ENCODE measurements at places on chromosomes 1 and 21. TPM values are rescaled to one million over a fixed set of nuclear protein-coding genes. Genes with fewer than 3 reads are reported as not detected.

Gene CSF1
- 23.3 TPM for total RNA-seq

Gene RNU11
- not detected for total RNA-seq

Gene OR10K1
- not detected for total RNA-seq

Gene PTPRF
- 120 TPM for total RNA-seq

Gene HMGCS2
- not detected for total RNA-seq

Gene PLA2G5
- total RNA-seq, result not detected

Gene FCAMR
- total RNA-seq, result 0.08 TPM

Gene CACYBP
- 194 TPM for total RNA-seq

Gene TMEM59
- 126 TPM for total RNA-seq

Gene ZBTB8A
- 2.9 TPM for total RNA-seq

Gene CDC7
- 6.7 TPM for total RNA-seq

Gene CYP4A22
- total RNA-seq, result not detected

Gene PADI4
- not detected for total RNA-seq

Gene FNBP1L
- total RNA-seq, result 12.9 TPM

Gene AURKAIP1
- 109 TPM for total RNA-seq

Gene NTRK1
- 0.14 TPM for total RNA-seq

Gene TEKT2
- not detected for total RNA-seq

Gene PRDM16
- total RNA-seq, result 0.21 TPM

Gene MAST2
- total RNA-seq, result 23.6 TPM

Gene AIRE
- not detected for total RNA-seq

Gene LRRC71
- total RNA-seq, result 0.38 TPM

Gene WDR64
- not detected for total RNA-seq

Gene RIPPLY3
- total RNA-seq, result 0.73 TPM

Gene CLDN8
- total RNA-seq, result not detected

Gene KIF26B
- 0.02 TPM for total RNA-seq

Gene S100A14
- 0.36 TPM for total RNA-seq

Gene GUCA2B
- total RNA-seq, result not detected

Gene TNFSF4
- 0.04 TPM for total RNA-seq

Gene FCRL4
- total RNA-seq, result not detected

Gene COA7
- 25.1 TPM for total RNA-seq

Gene TNFAIP8L2
- not detected for total RNA-seq

Gene CD1B
- not detected for total RNA-seq

Gene NBPF4
- 0.25 TPM for total RNA-seq

Gene FOXJ3
- 18.9 TPM for total RNA-seq

Gene C1orf87
- total RNA-seq, result not detected

Gene C1orf185
- not detected for total RNA-seq

Gene AMY1B
- total RNA-seq, result not detected

Gene NBPF10
- total RNA-seq, result 0.62 TPM

Gene GABRD
- 0.27 TPM for total RNA-seq

Gene TNFRSF8
- 0.08 TPM for total RNA-seq
